ENCODE measurements at places on chromosomes 1 and 21. TPM values are rescaled to one million over a fixed set of nuclear protein-coding genes. Genes with fewer than 3 reads are reported as not detected.

The ZYG11A gene
- total RNA-seq, result 0.40 TPM

The GJA4 gene
- total RNA-seq, result 12.5 TPM

The DMRTA2 gene
- total RNA-seq, result not detected

The OR6K3 gene
- not detected for total RNA-seq

The RSPH1 gene
- 0.33 TPM for total RNA-seq

The UAP1 gene
- 108 TPM for total RNA-seq

The PEA15 gene
- total RNA-seq, result 11.3 TPM

The C1QB gene
- total RNA-seq, result 79.0 TPM

The RIPK4 gene
- total RNA-seq, result 8.2 TPM

The IL20 gene
- not detected for total RNA-seq

The DUSP10 gene
- 7.4 TPM for total RNA-seq

The TSPAN1 gene
- total RNA-seq, result 7.7 TPM

The TDRD5 gene
- total RNA-seq, result not detected

The SYT2 gene
- total RNA-seq, result not detected

The MROH9 gene
- total RNA-seq, result not detected

The AKR7A2 gene
- total RNA-seq, result 53.5 TPM

The S100A2 gene
- total RNA-seq, result 0.55 TPM

The CLDN19 gene
- total RNA-seq, result not detected

The RCC2 gene
- total RNA-seq, result 8.0 TPM

The KCNA3 gene
- 0.43 TPM for total RNA-seq

The TMEM52 gene
- total RNA-seq, result 11.3 TPM

The TBX19 gene
- total RNA-seq, result 1.0 TPM

The KRTAP10-10 gene
- not detected for total RNA-seq

The PRELP gene
- 6.4 TPM for total RNA-seq

The TFF3 gene
- 4.1 TPM for total RNA-seq

The DBT gene
- total RNA-seq, result 25.0 TPM

The MYOG gene
- total RNA-seq, result not detected

The C21orf91 gene
- 4.7 TPM for total RNA-seq

The ZNF683 gene
- not detected for total RNA-seq

The CCDC185 gene
- total RNA-seq, result not detected

The METTL13 gene
- total RNA-seq, result 14.4 TPM

The AK5 gene
- 0.15 TPM for total RNA-seq

The CDCA8 gene
- total RNA-seq, result 0.55 TPM

The S100A7 gene
- total RNA-seq, result not detected

The FMO1 gene
- total RNA-seq, result not detected

The ASCL5 gene
- not detected for total RNA-seq

The SFN gene
- 0.40 TPM for total RNA-seq

The PLCH2 gene
- total RNA-seq, result 3.4 TPM

The CENPF gene
- total RNA-seq, result 1.1 TPM

The CELA3B gene
- total RNA-seq, result 7.4 TPM

The CASZ1 gene
- 4.8 TPM for total RNA-seq

The NBL1 gene
- total RNA-seq, result 2.5 TPM

The PCNX2 gene
- 0.73 TPM for total RNA-seq

The IL22RA1 gene
- 2.9 TPM for total RNA-seq

The PDE4B gene
- 2.4 TPM for total RNA-seq

The OLFML3 gene
- 3.7 TPM for total RNA-seq

The RNF223 gene
- total RNA-seq, result not detected

The SUSD4 gene
- total RNA-seq, result 1.3 TPM
